ENCODE measurements at places on chromosomes 16 and 17.

- no peak for DNase-seq
These were observed 50.0 kb upstream of the RPL38 start for GRCh38 chr17:74153456-74153810.

DNA sequence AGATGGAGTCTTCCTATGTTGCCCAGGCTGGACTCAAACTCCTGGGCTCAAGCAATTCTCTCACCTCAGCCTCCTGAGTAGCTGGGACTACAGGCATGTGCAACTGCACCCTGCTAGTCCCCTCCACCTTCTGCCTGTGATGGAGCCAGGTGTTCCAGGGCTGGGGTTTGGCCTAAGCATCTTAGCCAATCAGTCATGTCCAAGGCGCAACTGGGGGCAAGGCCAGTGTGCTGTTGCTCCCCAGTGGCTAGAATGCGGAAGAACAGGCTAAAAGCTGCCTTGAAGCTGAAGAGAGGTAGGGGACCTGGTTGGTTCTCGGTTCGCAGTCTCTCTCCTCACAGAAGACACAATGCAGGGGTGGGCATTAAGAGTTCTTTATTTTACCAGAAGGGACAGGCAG is 18.6 kb downstream of the FLOT2 start:
- DNase-seq, result no peak

- DNase-seq, result no peak
These were observed 6.5 kb downstream of the ORC6 start for GRCh38 chr16:46695937-46696336.

DNA sequence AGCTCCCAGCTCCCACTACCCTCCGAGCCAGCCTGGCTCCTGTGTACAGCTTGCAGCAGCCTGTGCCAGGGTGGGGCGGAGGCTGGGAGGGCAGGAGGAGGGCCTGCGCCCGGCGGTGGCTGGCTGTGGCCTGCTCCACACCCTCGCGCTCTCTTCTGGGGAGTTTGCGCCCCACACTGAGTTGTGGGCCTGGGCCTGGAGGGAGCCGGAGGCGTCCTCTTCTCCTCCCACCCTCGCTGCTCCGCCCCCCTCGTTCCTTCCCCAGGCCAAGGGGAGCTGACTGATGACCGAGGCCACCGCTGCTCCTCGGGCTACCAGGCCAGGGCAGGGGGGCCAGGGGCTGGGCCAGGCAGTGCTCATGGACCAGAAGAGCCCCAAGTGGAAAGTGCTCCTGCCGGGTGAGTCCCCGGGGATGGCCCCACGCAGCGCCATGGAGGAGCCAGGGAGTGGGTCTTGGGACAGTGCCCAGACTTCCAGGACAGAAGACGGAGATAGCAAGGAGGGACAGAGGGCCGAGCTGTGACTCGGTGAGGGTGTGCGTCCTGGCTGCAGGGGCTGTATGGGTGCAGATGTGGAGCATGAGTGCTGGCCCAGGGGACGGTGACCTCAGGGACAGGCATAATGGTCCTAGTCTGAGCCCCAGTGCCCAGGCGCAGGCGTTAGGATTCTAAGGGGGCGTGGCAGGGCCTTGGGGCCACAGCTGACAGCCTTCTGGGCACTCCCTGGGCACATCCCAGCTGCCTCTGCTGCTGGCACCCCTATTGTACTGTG is 242.1 kb upstream of the GSE1 start:
- DNase-seq, result no peak

DNA sequence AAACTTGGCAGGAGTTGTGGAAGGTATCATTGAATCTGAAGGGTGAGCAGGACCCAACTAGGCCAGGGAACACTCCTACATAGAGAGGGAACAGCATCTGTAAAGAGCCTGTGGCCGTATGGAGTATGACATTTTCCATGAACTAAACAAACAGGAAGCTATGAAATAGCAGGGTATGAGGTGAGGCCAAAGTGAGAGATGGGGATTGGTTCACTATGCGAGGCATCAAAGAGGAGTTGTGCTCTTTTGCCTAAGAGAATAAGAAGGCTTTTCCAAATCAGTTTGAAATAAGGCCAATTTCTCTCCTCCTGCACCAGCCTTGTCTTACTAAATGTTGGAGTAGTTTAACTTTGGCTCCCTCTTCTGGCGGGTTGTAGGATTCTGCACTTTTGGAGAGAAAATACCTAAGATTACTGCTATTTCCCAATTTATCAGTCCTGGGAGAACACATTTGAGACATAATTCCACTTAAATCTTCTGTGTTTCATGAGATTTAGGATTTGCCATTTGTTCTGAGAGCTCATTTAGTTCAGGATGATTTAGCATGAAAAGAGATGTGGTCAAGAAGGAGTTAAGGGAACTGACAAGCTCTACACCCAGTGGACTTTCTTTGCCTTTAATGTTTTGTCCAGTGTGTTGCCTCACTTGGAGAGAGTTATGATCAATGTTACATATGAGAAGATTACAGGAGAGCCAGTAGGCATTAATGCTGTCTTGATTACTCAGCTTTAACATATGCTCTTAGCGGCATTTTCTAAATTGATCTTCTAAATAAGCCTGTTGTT is 55.4 kb downstream of the TNRC6C start:
- DNase-seq, result peak; percentile 41

DNA sequence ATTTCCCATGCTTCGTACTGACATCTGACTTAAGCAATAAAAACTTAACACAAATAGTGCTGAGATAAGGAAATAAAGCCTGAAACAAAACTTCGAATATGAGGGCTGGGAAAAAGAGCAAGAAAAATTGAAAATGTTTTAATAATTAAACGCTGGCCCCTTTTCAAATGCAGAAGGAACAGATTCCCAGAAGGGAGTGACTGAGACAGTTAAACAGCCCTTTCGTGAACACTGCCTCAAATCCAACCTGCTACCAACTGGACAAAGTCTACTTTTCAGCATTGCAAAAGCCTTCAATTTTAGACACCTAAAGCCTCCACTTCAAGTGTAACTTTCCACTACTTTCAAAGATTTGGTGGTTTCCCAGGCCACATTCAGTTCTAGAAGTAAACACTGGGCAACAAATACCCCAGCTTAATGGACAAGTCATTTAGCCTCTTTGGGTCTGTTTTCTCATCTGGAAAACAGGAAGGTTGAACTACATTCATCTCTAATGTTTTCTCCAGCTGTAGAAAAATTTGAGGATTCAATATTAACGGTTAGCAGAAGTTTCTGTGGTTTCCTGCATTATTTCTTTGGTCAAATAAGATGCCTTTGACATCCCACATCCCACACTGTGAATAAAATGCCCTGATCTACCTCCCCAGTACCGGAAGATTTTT is 11.8 kb downstream of the RFFL start:
- DNase-seq, result no peak

- DNase-seq, result no peak
These were observed 25.0 kb downstream of the CRISPLD2 start for GRCh38 chr16:84844559-84845495.

DNA sequence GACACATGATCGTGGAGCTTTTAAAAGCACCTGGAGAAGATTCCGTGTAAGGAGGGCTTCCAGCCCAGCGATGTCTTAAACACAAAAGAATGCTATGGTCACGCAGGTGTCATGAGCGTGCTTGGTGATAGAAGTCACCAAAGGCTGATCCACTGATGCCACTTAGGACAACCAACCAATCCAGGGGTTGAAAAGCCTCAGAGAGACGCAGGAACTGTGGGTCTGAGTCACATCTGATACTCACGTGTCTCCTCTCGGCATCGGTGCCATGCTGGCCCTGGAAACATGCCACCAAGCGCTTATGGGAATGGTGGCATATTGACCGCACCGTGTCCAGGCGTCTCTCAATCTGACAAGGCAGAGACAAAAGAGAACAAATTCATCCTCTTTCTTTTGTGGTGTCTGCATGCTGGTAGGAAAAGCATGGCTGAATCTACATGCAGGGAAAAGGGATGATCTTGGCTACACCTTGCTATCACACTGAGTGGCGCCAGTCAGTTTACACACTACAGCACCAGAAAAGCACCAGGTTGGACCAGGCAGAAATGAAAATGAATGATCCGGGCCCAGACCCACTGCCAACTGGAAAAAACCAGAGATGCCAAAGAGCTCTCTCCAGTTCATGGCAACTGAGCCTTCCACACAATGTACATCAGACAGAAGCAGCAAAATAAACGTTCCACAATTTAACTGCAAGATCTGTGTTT is 38.0 kb downstream of the ARHGAP17 start:
- no peak for DNase-seq

GRCh38 chr17:3761036-3761917 is 37.6 kb downstream of the HASPIN start:
- DNase-seq, result no peak

- DNase-seq, result no peak
These were observed 12.2 kb downstream of the CLEC3A start for GRCh38 chr16:78034530-78034929.
